ENCODE measurements at places on chromosomes 5 and 9.
A peak's percentile ranks its signal among the peaks of the same experiment; 100 is the strongest.

DNA sequence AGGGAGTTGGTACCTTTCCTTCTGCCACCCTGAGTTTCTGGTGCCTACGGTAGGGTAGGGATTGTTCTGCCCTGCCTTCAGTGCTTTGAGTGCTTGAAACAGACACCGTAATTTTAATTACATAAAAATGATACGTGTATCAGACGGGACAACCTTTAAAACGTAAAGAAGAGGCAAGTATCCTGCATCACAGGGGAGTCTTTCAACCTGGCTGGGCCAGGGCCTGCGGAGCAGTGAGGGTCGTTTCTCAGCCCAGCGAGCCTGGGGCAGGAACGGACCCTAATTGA, 483 bp upstream of the DAB2IP start:
- DNase-seq, result no peak

GRCh38 chr9:89837162-89837933, 232.5 kb downstream of the GADD45G start:
- DNase-seq, result no peak

DNA sequence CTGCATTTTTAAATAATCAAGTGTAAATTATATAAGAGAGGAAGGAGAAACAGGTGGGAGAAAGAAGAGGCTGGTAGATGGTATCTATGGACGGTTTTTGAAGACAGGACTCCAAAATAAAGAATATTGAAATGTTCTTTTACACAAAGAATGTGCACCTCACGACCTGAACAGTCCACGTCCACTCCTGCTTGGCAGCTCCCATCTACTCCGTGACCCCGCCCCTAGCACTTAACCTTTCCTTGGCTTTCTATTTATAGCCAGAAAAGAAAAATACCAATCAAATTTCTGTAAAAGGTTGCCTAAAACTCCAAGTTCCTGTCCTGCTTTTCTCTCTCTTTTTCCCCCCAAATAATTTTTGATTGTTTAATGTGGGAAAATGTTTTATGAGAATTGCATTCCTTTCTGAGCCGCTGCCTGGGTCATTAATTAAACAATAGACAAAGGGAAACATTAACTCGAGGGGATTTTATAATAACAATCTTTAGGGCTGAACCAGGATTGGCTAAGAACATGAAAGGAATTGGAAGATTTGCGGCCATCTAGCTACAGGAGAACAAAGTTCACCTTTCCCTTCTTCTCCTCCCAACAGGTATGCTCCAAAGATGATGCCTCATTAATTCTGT, 173.6 kb upstream of the MAP3K1 start:
- DNase-seq, result no peak

- DNase-seq, result peak; percentile 86
These were observed 120.1 kb downstream of the WNK2 start for GRCh38 chr9:93303806-93304573.

DNA sequence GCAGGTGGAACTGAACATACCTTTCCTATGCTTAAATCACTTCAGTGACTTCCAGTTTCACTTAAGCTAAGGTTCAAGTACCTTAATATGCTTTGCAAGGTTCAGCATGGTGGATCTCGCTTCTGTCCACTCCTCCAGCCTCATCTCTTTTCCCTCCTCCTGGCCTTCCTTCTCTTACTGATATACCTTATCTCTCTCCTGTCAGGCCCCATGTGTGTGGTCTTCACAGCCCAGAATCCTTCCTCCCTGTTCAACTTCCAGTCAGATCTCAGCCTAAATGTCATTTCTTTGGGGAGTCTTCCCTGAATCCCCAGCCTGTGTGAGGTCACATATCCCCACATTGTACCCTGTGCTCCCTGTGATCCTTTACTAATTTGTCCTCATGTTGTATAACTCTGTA, 87.7 kb downstream of the ANGPTL2 start:
- DNase-seq, result no peak

GRCh38 chr5:73955271-73955846, 329.4 kb downstream of the ARHGEF28 start:
- no peak for DNase-seq

- DNase-seq, result no peak
These were observed 984.5 kb upstream of the CDH18 start for GRCh38 chr5:20972419-20972925.

DNA sequence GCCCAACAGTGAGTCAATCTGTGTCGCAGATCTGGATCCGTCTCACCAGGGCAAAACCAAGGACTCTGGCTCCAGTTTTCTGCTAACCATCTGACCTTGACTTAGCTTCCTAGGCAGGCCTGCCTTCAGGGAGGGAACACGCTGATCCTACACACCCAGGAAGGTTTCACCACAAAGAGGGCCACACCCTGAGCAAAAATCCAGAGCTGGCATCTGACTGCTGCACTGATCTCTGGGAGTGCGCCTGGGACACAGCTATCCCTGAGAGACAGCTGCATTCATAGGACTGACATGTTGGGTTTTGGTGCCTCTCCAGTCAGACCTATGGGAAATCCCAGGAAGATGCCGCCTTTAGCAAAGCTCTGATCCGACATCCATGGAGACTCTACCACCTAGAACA, 47.5 kb downstream of the CDK5RAP2 start:
- DNase-seq, result peak; percentile 91

- no peak for DNase-seq
These were observed 14.0 kb upstream of the LOX start for GRCh38 chr5:122091936-122092600.

- no peak for DNase-seq
These were observed 307.0 kb upstream of the TLE4 start for GRCh38 chr9:79264511-79265355.

- no peak for DNase-seq
These were observed 452.4 kb upstream of the WWC1 start for GRCh38 chr5:167839065-167839464.

DNA sequence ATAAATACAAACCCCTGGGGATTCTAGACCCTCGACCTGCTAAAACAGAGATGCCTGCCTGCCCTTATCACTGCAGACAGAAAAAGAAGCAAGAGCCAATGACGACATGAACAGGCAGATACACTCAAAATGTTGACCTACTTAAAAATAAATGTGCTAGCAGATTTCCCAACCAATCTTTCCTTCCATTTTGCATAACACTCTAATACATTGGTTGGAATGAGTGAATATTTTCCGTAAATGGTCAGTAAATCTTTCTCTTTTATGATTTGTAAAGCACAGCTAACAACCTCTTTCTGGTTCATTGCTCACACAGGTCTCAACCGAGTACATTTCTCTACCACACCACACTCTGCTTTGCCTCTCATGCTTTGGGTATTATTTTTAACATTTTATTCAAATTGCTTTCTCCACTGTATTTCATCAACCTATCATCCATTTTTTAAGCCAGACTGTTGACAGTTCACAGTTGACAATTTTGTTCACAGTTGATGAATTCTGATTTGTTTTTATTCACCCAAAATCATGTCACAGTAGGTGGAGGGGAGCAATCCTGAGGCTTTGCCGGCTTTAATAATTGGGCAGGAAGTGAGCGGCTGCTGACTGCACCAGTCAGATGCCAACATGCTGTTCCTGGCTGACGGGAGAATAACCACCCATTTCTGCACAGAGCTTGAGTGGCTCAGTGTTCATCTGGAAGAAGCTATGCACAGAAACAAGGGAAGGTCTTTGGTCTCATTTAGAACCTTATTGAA, 426.6 kb downstream of the SPOCK1 start:
- DNase-seq, result no peak

GRCh38 chr5:50958852-50959457, 292.5 kb downstream of the PARP8 start:
- DNase-seq, result no peak

- no peak for DNase-seq
These were observed 824 bp downstream of the MXD3 start for GRCh38 chr5:177310757-177311391.

- no peak for DNase-seq
These were observed 199.6 kb downstream of the SYK start for GRCh38 chr9:91001146-91001611.

- DNase-seq, result no peak
These were observed 90.1 kb upstream of the DMRT1 start for GRCh38 chr9:751137-752051.

DNA sequence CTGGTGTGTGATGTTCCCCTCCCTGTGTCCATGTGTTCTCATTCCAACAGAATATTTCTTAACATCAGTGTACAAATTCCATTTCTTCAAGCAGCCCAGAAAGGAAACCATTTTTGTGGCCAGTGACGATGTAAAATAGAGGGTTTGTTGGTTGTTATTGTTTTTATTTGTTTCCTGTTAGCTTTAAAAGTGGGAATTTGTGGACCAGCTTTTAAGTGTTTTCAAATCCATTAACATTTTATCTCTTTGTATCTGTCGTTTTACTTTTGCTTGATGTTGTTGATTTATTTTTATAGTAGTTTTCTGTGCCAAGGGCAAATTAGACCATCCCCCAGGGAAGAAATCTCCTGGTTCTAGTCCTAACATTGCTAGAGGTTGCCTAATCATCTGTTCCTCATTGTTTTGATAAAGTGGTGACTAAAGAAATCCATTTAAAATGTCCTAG, 100.0 kb downstream of the GDNF start:
- no peak for DNase-seq

GRCh38 chr9:15426019-15426418, 3.3 kb downstream of the SNAPC3 start:
- no peak for DNase-seq

GRCh38 chr5:162096448-162096847, 28.9 kb downstream of the GABRG2 start:
- no peak for DNase-seq

- DNase-seq, result no peak
These were observed 139.5 kb downstream of the MUSK start for GRCh38 chr9:110807956-110808598.

DNA sequence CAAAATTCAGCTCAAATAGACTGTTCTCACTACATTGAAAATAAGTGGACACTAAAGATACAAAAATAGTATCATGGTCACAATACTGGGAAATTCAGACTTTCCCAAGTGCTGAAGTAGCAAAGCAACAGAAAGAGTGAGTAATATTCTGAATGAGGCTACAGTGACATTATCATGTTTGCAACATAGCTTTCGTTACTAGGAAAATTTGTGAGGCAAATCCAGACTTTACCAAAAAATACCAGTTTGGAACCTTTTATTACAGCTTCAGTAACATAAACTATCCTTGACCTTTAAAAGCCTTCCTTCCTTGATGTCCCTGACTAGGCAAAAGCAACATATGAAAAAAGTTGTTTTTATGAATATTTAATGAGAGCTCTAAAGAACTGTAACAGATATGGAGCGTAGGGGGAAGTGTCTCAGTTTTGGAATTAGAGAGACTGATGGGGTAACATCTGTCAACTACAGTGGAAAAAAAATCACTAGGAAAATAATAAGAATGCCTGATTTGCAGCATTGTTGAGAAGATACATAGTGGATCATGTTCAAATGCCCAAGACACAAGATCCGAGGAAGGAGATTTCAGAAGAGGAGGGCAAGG, 312.9 kb downstream of the ADGRV1 start:
- DNase-seq, result no peak

Measured in vagina (tissue), 2 donors.